ENCODE measurements at places on chromosomes 6 and 20.

GRCh38 chr6:9062596-9062995, 627.3 kb upstream of the SLC35B3 start:
- no peak for DNase-seq

- DNase-seq, result no peak
These were observed 78.5 kb upstream of the TRDN start for GRCh38 chr6:123715006-123715863.

DNA sequence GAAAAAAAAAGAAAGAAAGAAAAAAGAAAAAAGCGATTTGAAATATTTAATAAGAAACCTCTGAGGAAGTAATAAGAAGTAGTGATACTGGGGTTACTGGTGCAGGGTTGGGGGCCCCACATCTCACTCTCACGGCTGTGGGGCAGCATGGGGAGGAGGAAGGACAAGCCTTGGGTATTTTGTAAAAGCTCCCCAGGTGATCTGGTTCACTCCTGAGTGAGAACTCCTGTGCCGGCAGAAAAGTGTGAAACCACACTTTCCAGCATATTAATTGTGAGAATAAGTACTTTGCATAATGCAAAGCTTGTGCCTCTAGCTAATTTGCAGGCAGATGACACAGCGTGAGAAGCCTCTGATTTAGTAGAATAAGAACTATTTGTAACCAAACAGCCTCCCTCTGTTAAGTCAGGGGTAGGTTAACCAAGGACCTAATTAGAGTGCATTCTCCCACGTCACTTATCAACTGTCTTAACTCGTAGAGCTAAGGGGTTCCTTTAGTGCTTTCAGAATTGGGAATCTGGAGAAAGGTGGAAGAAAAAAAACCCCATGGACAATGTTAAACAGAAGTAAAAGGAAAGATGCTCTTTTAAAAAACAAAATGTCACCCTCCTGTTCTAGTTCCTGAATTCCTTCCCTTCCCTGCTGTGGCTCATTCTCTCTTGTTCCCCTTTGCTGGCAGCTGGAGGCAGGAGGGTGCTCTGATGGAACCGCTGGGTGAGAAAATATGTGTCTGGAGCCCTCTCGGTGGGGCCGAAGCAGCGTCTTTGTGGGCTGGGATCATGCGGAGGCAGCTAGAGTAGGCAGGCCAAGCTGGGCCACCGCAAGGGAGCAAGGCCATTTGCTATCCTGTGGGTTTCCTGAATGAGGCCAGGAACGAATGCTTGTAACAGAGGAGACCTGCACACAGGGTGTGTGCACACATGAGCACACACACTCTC, 108.7 kb downstream of the FYN start:
- DNase-seq, result no peak

- DNase-seq, result no peak
These were observed 16.0 kb downstream of the SMPDL3A start for GRCh38 chr6:122804962-122805485.

DNA sequence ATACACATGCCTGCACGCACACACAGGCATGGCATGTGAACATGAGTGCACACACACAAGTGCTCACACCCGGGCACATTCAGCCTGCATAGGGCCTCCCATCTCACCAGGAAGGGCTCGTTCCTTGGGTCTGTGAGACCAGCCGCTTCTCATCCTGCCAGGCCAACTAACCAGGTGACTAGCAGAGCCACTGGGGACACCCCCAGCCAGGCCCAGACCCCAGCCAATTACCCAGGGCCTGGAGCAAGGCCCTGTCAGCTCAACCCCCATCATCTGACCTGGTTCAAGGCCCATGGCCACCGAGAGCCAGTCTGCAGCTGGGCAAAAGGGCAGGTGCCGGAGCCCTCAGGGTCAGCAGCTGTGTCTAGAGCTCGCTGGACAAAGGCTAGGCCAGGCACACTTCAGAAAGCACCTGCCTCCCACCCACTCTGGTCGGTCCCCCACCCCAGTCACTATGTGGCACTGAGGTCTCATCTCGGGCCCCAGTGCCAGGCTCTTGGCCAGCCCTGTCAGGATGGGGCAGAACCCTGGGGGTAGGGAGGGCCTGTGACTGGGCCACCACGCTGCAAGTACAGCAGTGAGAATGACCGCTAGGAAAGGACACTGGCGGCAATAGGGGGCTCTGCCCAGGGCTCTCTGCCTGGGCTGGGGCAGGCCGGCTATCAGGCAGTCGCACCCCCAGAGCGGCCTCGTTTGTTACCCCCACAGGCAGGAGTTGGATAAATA, 26.8 kb upstream of the MRGBP start:
- DNase-seq, result no peak

- no peak for DNase-seq
These were observed 717.6 kb upstream of the MAP3K7 start for GRCh38 chr6:91304521-91304920.

DNA sequence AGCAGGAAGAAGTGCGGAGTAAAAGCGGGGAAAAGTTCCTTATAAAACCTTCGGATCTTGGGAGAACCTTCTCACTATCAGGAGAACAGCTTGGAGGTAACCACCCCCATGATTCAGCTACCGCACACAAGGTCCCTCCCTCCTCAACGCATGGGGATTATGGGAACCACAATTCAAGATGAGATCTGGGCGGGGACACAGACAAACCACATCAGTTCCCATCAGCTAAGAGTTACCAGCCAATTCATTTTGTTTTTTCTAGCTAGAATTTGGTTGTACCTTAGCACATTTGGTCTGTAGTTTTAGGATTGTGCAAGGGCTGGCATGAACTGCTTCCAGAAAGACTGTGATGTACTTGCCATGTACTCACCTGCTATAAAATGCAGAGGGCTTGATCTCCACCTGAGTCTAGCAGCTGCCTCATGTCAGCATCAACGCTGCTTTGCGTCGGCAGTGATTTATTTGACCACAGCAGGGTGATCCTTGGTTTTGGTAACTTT, 94.7 kb upstream of the SLC2A12 start:
- no peak for DNase-seq

- DNase-seq, result no peak
These were observed 44.2 kb upstream of the FAM50B start for GRCh38 chr6:3804964-3805363.

- no peak for DNase-seq
These were observed 142.9 kb upstream of the OLIG3 start for GRCh38 chr6:137637121-137637520.

DNA sequence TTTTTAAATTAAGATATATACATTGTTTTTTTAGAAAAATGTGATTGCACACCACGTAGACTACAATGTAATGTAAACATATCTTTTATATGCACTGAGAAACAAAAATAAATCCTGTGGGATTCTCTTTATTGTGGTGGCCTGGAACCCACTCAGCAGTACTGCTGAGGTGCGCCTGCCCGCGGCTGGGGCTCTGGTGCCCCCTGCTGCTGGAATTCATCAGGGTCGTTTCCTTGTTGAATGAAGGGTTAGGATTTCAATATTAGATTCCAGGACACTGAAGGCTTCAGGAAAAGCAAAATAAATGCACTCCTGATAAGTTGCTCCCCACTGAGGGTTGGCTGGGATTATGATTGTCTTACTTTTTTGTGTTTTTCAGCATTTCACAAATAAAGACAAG, 175.8 kb upstream of the GGTLC1 start:
- no peak for DNase-seq

- DNase-seq, result no peak
These were observed 579.9 kb downstream of the BMP2 start for GRCh38 chr20:7347409-7347808.
